ENCODE measurements at places on chromosomes 16 and 17.

DNA sequence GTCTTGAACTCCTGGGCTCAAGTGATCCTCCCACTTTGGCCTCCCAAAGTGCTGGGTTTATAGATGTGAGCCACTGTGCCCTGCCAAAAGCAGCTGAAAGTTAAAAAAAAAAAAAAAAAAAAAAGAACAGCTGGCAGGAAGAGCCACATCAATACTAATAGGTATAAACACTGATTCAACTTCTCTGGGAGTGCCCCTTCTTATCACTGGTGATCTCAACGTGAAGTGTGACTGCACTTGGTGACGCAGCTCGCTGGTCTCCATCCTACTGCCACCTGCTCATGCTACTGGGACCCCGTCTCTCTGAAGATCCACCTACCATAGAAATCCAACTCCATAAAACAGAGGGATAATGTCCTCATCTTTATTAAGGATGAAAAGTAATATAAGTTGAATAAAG lies 40.8 kb downstream of the RNF157 start:
- peak; percentile 62 for DNase-seq

GRCh38 chr16:72013888-72014581 lies 5.5 kb downstream of the DHODH start:
- DNase-seq = peak; percentile 15

GRCh38 chr17:56595108-56595418 lies 1.6 kb downstream of the NOG start:
- DNase-seq = no peak

GRCh38 chr17:38742411-38743308 lies 5.5 kb downstream of the PCGF2 start:
- DNase-seq = no peak

- no peak for DNase-seq
These were observed 89.0 kb downstream of the SYCE1L start for GRCh38 chr16:77288222-77288621.

GRCh38 chr17:49691086-49691676 lies 13.3 kb upstream of the SPOP start:
- no peak for DNase-seq

- DNase-seq = no peak
These were observed 7.5 kb upstream of the KCNG4 start for GRCh38 chr16:84247331-84247730.

DNA sequence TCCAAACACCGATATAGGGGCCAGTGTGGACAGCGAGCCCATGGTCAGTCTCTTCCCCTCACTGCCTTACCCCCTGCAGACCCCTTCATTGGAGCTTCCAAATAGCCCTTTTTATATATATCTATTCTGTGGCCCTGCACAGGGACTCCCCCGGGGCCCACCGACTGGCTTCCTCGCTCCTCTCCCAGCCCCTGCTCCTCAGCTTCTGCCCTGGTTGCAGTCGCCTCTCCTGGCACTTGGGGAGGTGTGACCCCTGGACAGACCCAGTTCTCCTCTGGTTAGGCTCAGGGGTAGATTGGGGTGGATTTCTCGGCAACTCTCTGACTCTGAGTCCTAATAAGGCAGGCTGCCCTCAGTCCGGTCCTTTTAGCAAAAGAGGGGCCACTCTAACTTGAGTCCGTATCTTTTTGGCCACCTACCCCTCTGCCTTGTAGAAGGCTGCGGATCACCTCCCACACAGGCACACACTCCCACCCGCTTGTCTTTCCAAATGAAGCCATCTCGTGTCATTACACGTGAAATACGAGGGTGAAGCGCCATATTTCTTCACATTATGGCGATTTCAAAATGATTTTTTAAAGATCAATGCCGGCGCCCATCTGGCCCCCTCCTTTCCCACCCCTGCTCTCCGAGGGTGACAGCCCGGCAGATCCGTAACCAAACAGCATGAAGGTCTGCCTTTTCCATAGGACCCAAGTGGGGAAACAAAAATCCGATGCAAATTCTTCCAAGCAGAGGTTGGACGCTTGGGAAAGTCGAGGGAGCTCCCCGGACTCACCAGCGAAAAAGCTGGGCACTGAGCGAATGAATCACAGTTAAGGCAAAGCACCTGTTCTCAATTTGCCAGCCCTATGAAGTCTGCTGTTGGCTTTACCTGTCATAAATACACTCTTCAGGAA lies 1.7 kb upstream of the HOXB9 start:
- no peak for DNase-seq

DNA sequence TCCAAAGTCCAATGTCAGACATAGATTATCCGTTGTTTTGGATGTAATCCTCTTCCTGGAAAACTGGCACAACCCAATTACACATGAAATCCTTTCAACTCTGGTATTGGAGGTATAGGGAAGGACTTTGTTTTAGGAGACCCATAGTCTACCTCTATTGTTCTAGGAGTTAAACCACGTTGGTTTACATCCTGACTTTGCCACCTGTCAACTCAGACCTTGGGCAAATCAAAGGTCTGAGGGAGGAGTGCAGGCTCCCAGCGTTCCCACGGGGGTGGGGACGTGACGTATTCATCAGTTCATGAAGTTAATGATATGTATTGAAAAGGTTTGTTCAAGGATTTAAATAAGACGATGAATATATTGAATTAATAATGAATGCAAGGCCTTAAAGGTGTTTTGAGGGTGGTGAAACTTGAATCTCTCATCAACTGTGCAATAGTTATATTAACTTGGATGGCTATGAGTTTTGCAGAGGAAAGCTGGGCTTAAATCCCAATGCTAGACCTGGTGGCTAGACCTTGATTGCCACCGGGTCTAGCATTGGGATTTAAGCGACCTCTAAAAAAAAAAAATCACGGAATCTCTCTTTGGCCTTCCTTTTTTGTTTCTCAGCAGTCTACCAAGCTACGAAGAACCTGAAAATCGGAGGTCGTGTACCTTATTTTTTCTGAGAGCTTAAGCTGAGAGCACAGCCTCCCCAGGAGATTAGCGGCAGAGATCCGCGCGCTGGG lies 744 bp upstream of the NF1 start:
- DNase-seq = no peak
